CD4-positive, alpha-beta T cell treated with Interleukin-21 for 1 hour (primary cell): ENCODE measurements at places on chromosomes 16 and 17.

GRCh38 chr17:17035920-17036523 is 6.2 kb upstream of the MPRIP start:
- DNase-seq = no peak

- no peak for DNase-seq
Measured at GRCh38 chr17:76612977-76613851, 27.6 kb upstream of the ST6GALNAC2 start.

DNA sequence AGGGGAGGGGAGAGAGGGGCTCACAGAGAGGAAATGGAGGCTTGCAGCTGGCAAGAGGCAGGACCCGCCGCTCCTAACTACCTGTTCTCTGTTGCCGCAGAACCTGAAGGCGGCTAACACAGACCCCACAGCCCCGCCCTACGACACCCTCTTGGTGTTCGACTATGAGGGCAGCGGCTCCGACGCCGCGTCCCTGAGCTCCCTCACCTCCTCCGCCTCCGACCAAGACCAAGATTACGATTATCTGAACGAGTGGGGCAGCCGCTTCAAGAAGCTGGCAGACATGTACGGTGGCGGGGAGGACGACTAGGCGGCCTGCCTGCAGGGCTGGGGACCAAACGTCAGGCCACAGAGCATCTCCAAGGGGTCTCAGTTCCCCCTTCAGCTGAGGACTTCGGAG is 39.0 kb upstream of the CDH1 start:
- no peak for DNase-seq

GRCh38 chr17:35616536-35616935 is 29.4 kb downstream of the AP2B1 start:
- DNase-seq = no peak

DNA sequence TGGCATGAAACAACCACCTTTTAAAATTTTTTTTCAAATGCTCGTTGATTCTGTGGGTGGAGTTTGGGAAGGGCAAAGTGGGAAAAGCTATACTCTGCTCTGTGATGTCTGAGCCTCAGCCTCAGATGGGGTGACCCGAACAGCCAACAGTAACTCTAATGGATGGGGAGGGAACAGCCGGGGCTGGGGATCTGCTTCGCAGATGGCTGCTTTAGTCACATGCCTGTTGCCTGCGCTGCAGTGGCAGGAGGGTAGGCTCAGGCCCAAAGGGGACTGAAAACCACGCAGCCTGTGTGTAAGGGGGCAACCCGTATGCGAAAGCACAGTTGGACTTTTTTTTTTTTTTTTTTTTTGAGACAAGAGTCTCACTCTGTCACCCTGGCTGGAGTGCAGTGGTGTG is 14.9 kb upstream of the MAPK3 start:
- no peak for DNase-seq

DNA sequence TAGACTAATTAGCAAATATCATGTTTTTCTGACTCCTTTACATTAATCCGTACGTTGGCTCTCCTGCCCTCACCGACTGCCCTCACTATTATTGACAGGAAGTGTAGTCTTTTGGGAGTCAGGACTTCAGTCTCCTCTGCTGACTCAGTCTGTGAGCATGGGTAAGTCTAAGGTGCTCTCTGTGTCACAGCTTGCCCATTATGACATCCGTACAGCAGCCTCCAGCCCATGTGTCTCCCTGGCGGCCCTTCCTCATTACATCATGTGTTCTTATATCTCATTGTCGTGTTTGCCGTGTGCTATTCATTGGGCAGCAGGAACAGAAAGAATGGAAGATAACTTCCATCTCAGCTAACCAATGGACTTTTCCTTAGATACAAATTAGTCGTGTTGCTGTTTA is 77.5 kb downstream of the MRTFB start:
- no peak for DNase-seq
